ENCODE measurements at places on chromosomes 6 and 20. TPM values are rescaled to one million over a fixed set of nuclear protein-coding genes. Genes with fewer than 3 reads are reported as not detected.

The OR5V1 gene
- not detected for total RNA-seq

The NKAPL gene
- total RNA-seq, result 0.26 TPM

The OPRL1 gene
- 0.99 TPM for total RNA-seq

The KCNS1 gene
- 0.49 TPM for total RNA-seq

The OXT gene
- not detected for total RNA-seq

The BTN1A1 gene
- total RNA-seq, result not detected

The C20orf96 gene
- 7.5 TPM for total RNA-seq

The GJA10 gene
- total RNA-seq, result 0.35 TPM

The C6orf118 gene
- total RNA-seq, result not detected

The DOK5 gene
- total RNA-seq, result not detected

The SLC22A16 gene
- not detected for total RNA-seq

The C20orf202 gene
- not detected for total RNA-seq

The SASH1 gene
- total RNA-seq, result 0.03 TPM

The CEBPB gene
- 34.6 TPM for total RNA-seq

The UTRN gene
- 195 TPM for total RNA-seq

The EYA2 gene
- total RNA-seq, result not detected

The ECT2L gene
- not detected for total RNA-seq

The WFDC10A gene
- not detected for total RNA-seq

The CDKN1A gene
- total RNA-seq, result 67.5 TPM

The PLG gene
- not detected for total RNA-seq

The GABRR1 gene
- total RNA-seq, result not detected

The TMEM14A gene
- 25.8 TPM for total RNA-seq

The MAP1LC3A gene
- 4.7 TPM for total RNA-seq

The HLA-G gene
- 0.85 TPM for total RNA-seq

Data from activated CD8-positive, alpha-beta memory T cell treated with anti-CD3 and anti-CD28 coated beads, Interleukin-2, amount 10 ng/mL, durations not matched to agents 7 days and 5 days (primary cell).